ENCODE measurements at places on chromosomes 2 and 18.

DNA sequence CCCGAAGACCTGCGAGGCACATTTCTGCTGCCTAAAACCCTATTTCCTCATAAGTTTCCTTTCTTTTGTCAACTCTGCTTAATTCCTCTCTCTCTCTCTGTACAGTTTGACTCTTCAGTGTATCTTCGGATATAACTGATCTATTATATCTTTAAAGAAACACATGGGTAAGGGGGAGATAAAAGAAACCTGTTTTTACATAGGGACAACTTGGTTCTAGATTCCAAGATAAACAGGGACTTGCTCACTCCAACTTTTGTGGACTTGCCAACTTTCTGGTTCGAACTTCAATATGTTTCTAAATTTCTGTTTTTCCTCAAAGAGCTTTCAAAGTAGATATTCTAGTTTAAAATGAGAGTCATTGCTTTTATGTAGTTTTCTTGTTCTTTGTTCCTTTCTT, 182.7 kb upstream of the EPC2 start:
- DNase-seq = no peak

DNA sequence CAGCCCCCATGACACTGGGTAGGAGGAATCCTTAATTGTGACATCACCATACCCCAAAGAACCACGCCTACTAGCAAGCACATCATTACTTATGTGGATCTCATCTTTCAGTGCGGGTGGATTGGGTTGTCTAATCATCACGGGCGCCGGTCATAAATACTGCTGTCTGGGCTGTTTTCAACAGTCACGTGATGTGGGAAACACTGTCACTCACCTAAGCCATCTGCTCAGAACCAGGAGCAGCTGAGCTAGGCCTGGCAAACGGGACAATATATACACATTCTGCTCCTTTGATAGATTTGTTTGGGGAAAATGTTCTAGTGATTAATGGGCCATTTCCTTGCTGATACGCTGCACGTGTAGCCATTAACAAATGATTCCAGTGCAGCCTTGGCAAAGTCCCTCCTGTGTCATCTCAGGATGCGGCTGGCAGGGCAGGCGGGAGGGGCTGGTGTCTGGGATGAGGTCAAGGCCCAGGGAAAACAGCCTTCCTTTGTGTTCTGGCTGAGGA, 145.9 kb upstream of the COPS8 start:
- DNase-seq = no peak

DNA sequence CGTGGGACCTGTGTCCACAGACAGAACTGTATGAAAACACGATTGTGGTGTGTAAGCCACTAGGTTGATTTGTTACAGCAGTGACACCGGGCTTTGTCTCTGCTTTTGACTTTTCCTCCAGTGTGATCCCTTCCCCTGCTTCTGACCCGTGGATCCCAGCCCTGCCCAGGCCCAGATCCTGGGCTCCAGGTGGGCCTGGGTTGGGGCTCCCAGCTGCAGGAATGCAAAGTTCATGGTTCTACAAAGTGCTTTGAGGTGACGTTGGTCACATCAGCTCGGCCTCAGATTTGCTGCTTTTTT, 26.8 kb downstream of the HPCAL1 start:
- DNase-seq = no peak

DNA sequence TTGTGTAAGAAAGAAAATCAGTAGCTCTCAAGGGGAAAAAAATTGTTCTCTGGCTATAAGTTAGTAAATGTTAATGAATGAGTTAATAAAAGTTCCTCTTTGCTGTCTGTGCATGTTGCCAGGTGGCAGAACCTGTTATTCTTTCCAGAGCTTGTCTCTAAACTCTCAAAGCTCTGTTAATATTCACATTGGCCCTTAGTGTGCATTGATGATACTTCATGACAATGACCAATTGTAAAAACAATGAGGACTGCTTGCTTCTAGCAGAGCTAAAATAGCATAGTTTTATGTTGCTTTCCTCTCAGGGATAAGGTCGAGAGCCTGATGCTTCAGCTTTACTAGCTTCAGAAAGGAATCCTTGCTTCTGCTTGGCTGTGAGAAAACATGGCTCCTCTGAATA, 91.5 kb downstream of the RAD51AP2 start:
- DNase-seq = no peak

GRCh38 chr2:189570570-189571031, 10.0 kb downstream of the SLC40A1 start:
- DNase-seq = no peak

DNA sequence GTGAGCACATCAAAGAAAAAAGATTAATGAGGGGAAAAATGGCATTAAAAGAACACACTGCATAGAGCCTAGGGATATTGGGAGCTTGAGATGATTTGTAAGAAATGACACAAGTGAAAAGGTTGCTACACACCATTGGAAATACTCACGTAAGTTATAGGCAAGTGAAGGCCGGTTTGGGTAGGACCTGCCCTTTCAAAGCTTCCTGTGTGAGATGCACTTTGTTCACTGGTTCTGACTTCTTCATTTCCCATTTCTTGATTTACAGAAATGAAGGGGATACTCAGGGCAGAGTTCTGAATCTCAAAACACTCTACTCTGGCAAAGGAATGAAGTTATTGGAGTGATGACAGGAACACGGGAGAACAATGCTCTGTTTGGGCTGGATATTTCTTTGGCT, at the start of gene IL18RAP:
IL18RAP (plus strand) TSS at position 251 of the 400 bp plus-strand sequence; CDS start at position 369, 118 bp downstream.
- DNase-seq = no peak

DNA sequence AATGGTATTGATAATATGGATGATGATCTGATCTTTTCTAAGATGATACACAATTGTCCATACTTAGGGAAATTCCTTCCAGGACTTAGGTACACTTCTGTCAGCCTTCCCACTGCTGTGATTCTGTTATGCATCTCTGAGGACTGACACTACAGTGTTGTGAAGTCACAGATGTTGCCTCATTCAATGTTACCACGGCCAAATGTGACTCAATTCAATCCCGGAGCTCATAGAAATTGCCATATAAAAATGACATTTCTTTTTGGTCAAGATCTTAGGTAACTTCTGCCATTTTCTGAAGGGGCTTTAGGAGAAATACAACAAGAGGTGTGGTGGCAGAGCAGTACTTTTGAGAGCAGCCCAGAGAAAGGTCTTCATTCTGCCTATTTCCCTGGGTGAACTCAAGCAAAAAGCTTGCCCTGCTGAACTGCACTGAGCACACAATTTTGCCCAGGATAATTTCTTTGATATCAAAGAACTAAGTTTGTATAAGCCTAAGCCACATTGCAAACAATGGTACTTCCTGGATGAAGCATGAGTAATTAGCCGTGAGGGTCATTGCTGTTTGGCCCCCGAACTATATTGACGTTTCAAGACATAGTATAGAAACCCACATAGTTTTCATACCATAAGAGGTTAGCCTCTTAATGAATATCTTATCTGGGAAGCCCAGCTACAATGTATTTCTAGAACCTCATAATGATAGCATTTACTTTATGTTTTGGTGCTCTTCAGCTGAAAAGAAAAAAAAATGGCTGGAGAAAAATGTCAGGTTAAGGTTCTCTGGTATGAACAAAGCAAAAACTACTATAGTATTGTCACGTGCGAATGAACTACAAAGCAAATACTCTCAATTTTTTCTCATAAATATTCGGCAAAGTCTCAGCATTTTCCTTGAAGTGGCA, 437.4 kb downstream of the MEIS1 start:
- DNase-seq = no peak

DNA sequence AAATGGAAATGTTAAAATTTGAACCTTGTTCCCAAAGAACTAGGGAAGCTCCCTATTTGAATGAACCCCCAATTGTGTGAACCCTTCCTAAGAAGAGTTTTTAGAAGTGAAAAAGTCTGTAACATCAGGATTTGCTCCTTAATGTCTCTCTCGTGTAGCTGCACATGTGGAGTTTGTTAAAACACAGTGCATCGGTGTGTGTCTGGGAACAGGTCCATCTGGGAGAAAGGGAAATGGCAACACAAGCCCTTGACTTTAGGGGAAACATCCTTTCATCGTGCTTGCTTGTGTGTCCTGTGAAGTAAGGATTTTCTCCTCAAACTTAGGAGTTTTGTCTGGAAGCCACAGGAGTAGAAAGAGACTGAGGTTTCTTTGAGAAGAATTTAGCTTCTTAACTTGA, 203.9 kb downstream of the PRKCE start:
- DNase-seq = no peak

DNA sequence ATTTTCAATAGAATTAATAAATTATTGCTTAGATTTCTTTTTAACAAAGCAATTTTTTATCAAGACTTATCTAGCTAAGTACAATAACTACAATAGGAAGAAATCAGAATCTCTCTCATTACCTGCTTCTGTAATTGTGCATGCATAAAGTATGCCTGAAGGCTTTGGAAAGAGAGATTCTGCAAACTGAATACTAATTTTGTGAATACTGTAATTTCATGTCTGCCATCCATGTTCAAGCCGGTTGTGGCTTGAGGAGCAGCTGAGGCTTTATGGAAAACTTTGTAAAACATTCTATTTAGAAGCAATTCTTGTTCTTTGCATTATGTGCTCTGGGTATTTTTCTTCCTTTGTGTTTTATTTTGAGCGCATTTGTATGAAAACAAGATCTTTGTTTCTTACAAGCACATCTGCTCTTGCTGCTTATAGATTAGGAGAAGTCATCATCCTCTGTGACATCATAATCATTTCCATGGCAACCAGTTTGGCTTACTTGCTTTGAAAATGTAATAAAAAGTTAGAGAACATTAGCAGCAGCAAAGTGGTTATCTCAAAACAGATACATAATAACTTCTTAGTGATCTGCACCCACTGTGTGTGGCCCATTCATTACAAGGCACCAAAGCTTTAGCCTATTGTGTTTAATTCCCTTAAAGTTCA, 16.0 kb upstream of the IKZF2 start:
- no peak for DNase-seq

- no peak for DNase-seq
These were observed 42.3 kb downstream of the METTL8 start for GRCh38 chr2:171391532-171391931.

Data from Right ventricle myocardium inferior (tissue), 1 donor.